ENCODE measurements at places on chromosomes 2 and 18. TPM values are rescaled to one million over a fixed set of nuclear protein-coding genes. Genes with fewer than 3 reads are reported as not detected.

EMILIN1 gene
- 0.59 TPM for total RNA-seq

CCDC150 gene
- total RNA-seq: 29.2 TPM

LIPG gene
- total RNA-seq: 2.6 TPM

DHRS9 gene
- total RNA-seq: 0.15 TPM

DTNB gene
- total RNA-seq: 30.2 TPM

ATRAID gene
- 93.6 TPM for total RNA-seq

- no peak overlapping the region for H3K4me3 ChIP-seq
- DNase-seq: no peak
- H3K27me3 ChIP-seq: peaks cover 5% of the 10 kb centered on the region
- no peaks in the 10 kb centered on the region for H3K4me1 ChIP-seq
These were observed 134.9 kb downstream of the PTH2R start for GRCh38 chr2:208541461-208541988.

DNA sequence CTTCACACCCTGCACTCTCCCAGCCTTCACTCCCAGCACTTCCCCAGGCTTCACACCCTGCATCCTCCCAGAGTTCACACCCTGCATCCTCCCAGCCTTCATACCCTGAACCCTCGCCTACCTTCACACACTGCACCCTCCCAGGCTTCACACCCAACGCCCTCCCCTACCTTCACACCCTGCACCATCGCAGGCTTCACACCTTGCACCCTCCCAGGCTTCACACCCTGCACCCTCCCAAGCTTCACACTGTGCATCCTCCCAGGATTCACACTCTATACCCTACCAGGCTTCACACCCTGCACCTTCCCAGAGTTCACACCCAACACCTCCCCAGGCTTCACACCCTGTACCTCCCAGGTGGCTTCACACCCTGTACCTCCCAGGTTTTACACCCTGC lies 448.7 kb upstream of the MYT1L start:
- no peak overlapping the region for H3K27ac ChIP-seq
- DNase-seq: no peak
- H3K36me3 ChIP-seq: no peaks in the 10 kb centered on the region
- no peak overlapping the region for H3K4me3 ChIP-seq

DNA sequence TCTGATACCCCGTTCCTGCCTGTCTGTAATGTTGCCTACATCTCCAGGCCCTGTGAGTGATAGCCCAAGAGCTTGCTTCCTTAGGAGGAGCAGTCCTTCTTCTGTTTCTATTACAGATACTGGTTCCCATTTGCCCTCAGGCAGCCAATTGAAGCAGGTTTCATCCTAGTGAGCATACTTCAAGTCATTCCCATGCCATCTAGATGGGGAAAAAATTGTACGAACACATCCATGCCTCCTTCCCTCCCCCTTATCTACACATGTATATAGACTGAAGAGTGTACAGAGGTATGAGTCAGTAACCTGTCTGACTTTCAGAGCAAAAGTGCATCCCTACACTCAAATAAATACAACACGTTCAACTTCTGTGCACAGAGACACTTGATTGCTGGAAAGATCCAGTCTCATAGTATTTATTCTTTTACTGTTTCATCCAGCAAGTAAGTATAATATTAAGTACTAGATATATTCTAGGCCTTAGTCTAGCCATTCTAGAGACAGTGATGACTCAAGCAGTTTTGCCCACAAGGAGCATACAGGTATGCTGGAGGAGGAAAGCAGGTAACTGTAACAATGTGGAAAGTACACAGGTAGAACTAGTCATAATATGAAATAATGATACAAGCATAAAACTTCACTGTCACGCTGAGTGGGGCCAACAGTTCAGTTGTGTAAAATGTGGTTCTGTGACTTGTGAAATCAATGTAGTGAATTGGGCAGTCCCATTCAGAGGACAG lies 153.4 kb downstream of the MGAT5 start:
- H3K27ac ChIP-seq: no peak overlapping the region
- DNase-seq: no peak
- H3K36me3 ChIP-seq: no peaks in the 10 kb centered on the region
- no peaks in the 10 kb centered on the region for H3K4me1 ChIP-seq
- H3K4me3 ChIP-seq: no peak overlapping the region

GRCh38 chr2:10318345-10318744 lies 15.6 kb downstream of the HPCAL1 start:
- H3K27ac ChIP-seq: no peak overlapping the region
- no peak for DNase-seq
- H3K4me1 ChIP-seq: no peaks in the 10 kb centered on the region
- H3K27me3 ChIP-seq: no peaks in the 10 kb centered on the region
- no peak overlapping the region for H3K4me3 ChIP-seq
- no peaks in the 10 kb centered on the region for H3K36me3 ChIP-seq

DNA sequence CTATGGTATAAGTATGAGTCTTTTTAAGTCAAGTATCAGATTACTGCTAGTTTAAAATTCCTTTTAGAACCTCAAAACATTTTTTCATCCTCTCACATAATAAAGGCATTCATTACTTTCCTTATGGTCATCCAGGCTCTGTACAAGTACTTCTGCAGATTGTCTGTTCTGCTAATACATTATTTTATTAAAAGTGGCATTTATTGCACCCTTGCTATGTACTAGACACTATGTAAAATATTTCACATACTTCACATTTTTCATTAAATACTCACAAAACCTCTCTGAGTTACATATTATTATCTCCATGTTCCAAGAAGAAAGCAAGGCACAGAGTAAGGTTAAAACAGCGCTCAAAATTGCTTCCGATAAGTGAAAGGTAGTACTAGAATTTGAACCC lies 84.1 kb downstream of the RAPH1 start:
- no peak overlapping the region for H3K27ac ChIP-seq
- DNase-seq: no peak
- no peak overlapping the region for H3K4me3 ChIP-seq
- H3K4me1 ChIP-seq: peaks cover 15% of the 10 kb centered on the region
- H3K36me3 ChIP-seq: no peaks in the 10 kb centered on the region

DNA sequence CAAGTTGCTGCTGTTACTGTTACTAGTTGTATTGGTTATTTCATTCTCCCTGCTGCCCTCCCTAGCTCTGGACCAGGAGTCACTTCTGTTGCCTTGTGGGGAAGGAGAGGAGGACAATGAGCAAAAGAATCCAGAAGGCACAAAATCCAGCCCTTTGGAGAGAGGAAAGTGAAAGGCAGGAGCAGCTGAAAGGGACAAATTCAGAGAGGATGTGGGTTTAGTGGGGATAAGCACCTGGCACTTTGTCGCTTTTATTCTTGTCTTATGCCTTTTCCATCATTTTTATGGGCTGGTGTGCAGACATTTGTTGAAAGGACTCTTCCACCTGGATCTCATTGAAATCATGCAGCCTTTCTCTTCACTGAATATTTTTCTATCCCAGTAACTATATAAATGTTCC lies 24.3 kb upstream of the LTBP1 start:
- H3K4me1 ChIP-seq: no peaks in the 10 kb centered on the region
- H3K4me3 ChIP-seq: no peak overlapping the region
- DNase-seq: no peak
- no peaks in the 10 kb centered on the region for H3K27me3 ChIP-seq

DNA sequence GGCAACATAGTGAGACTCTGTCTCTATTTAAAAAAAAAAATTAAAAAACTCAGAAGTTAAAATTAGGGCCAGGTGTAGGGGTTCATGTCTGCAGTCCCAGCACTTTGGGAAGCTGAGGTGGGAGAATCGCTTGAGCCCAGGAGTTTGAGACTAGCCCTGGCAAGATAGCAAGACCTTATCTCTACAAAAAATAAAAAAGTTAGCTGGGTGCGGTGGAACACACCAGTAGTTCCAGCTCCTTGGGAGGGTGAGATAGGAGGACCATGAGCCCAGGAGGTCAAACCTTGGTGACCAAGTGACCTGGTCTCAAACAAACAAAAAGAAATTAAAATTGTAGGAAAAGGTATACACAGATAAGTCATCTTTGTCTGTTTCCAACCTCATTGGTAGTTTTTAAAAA lies 11.3 kb downstream of the TTLL4 start:
- no peak for DNase-seq
- H3K4me3 ChIP-seq: no peak overlapping the region
- no peaks in the 10 kb centered on the region for H3K36me3 ChIP-seq
- H3K27me3 ChIP-seq: no peaks in the 10 kb centered on the region

DNA sequence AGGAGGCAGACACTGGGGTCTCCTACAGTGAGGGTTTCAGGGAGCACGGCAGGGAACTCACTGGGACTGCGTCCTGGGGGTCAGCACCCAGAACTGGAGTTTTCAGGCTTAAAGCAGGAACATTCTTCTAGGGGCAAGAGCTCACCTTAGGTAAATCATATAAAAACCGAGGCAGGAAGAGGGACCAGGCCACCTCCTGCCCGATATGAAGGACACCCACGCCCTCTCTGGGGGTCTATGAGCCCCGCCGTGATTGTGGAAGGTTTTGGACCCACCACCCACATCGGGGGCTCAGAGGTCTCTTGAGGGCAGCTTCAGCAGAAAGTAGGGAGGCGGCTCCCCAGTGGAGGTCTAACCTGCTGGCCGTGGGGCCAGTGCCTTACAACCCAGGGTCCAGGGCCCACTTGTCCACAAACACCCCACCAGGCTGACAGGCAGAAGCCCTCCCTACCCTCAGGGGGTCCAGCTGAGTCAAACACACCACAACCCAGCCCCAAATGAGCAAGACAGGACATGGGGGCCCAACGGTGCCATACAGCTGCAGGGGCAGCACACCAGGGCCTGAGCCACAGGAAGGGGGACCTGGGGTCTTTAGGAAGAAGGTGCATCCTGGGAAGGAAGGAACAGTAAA lies 25.3 kb downstream of the CROCC2 start:
- DNase-seq: no peak
- H3K27ac ChIP-seq: no peak overlapping the region
- no peaks in the 10 kb centered on the region for H3K27me3 ChIP-seq

GRCh38 chr2:69192176-69192945 lies 179.4 kb downstream of the ANTXR1 start:
- no peaks in the 10 kb centered on the region for H3K27me3 ChIP-seq
- 0 out of 2 replicates have a peak, but pooled peaks cover 4% of the 10 kb centered on the region for H3K36me3 ChIP-seq
- H3K4me3 ChIP-seq: no peak overlapping the region
- H3K4me1 ChIP-seq: no peaks in the 10 kb centered on the region
- H3K27ac ChIP-seq: no peak overlapping the region

GRCh38 chr2:85405201-85406059 lies 4.7 kb downstream of the CAPG start:
- H3K27ac ChIP-seq: no peak overlapping the region
- H3K4me3 ChIP-seq: no peak overlapping the region
- no peaks in the 10 kb centered on the region for H3K27me3 ChIP-seq
- no peak for DNase-seq

DNA sequence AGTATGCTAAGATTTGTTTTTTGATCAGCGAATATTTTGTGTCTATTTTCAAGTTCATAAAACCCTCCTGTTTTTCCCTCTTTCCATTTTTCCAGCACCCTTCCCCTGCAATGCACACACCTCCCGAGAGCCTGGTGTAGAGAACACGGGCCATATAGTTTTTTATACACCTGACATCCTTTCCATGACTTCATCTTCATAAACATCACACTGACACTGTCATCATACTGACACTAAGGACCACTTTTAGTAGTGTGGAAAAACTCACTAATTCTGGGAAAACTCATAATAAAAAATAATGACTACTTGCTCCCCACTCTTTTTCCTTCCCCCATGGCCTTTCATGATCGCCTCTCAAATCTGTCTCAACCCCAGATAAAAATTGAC lies 70.2 kb downstream of the EPHA4 start:
- H3K27ac ChIP-seq: no peak overlapping the region
- DNase-seq: no peak
- no peak overlapping the region for H3K4me3 ChIP-seq
- H3K27me3 ChIP-seq: no peaks in the 10 kb centered on the region
- H3K4me1 ChIP-seq: no peaks in the 10 kb centered on the region

DNA sequence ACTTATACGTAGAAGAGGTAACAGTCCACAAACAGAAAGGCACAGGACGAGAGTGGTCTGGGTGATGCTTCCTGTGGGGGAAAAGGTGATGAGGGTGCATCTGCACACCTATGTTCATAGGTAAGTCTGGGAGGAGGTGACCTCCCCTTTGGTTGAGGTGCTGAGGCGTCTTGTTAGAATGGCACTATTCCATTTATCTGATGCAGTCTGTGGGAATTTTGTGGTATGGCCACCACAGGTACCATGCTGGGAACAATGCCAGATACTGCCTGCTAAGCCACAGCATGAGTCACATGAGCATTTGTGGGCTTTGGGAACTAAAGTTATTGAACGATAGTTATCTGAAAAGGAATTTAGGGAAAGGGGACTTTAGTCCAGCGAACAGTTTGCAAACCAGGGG lies 27.9 kb downstream of the IL37 start:
- peak; percentile 68 for DNase-seq
- H3K4me3 ChIP-seq: no peak overlapping the region
- no peaks in the 10 kb centered on the region for H3K27me3 ChIP-seq
- peaks cover 30% of the 10 kb centered on the region for H3K4me1 ChIP-seq
- H3K27ac ChIP-seq: no peak overlapping the region

GRCh38 chr2:83584672-83585071 lies 874.4 kb downstream of the SUCLG1 start:
- no peak overlapping the region for H3K4me3 ChIP-seq
- no peak for DNase-seq
- no peaks in the 10 kb centered on the region for H3K36me3 ChIP-seq

DNA sequence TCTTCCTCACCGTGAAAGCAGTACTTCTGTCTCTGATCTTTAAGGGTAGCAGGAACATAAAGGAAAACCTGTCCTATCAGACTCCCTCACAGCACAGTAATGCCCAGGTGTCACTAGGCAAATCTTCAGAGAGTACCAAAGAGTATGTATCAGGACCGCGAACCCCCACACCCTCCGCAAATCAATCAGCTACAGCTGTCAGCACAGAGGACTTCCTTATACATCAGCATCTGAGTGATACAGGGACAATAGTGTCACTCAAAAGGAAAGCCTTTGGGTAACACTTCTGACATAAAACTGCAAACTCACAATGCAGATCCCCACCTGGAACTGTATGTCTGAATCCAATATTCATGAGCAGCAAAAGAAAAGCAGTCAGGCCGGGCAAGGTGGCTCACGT lies 2.6 kb downstream of the AFG3L2 start:
- H3K4me3 ChIP-seq: no peak overlapping the region
- DNase-seq: no peak
- peaks cover 17% of the 10 kb centered on the region for H3K4me1 ChIP-seq
- H3K27ac ChIP-seq: no peak overlapping the region
- no peaks in the 10 kb centered on the region for H3K36me3 ChIP-seq

- no peak overlapping the region for H3K27ac ChIP-seq
- H3K36me3 ChIP-seq: no peaks in the 10 kb centered on the region
- peaks cover 17% of the 10 kb centered on the region for H3K27me3 ChIP-seq
- no peak for DNase-seq
- peaks cover 5% of the 10 kb centered on the region for H3K4me1 ChIP-seq
- no peak overlapping the region for H3K4me3 ChIP-seq
These were observed 38.4 kb upstream of the MRPL19 start for GRCh38 chr2:75607988-75608683.

- no peaks in the 10 kb centered on the region for H3K36me3 ChIP-seq
- no peaks in the 10 kb centered on the region for H3K4me1 ChIP-seq
- DNase-seq: no peak
- H3K4me3 ChIP-seq: no peak overlapping the region
These were observed 29.4 kb downstream of the KIF1A start for GRCh38 chr2:240790370-240791220.

- no peaks in the 10 kb centered on the region for H3K27me3 ChIP-seq
- peak; percentile 16 for DNase-seq
- H3K4me3 ChIP-seq: no peak overlapping the region
- no peaks in the 10 kb centered on the region for H3K4me1 ChIP-seq
These were observed 496.9 kb upstream of the VRK2 start for GRCh38 chr2:57549642-57550102.
